ENCODE measurements at places on chromosomes 7 and 10. TPM values are rescaled to one million over a fixed set of nuclear protein-coding genes. Genes with fewer than 3 reads are reported as not detected.

GRCh38 chr7:124366118-124366517 is 333.3 kb upstream of the TMEM229A start:
- no peak for DNase-seq

GRCh38 chr10:101709359-101710058 is 14.5 kb upstream of the FBXW4 start:
- DNase-seq, result no peak

GRCh38 chr10:110081911-110082310 is 74.1 kb downstream of the ADD3 start:
- no peak for DNase-seq

DNA sequence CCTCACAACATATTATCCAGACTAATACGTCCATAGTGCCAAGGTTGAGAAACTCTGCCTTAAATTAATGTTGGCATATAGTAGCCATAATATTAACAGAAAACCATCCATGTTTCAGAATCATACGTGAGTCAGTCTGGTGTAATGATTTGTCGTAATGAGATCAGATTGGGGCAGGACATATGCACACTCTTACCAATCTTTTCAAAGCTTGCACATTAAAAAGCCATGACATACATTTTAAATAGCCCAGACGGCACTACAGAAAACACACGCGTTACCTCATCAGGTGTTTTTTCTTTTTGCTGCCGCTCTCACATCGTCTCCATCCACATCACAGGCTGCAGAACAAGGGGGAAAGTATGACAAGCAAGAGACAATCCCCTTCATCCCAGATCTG is 211.6 kb downstream of the NEBL start:
- DNase-seq, result no peak

- no peak for DNase-seq
Measured at GRCh38 chr7:112272921-112273561, 66.5 kb downstream of the ZNF277 start.

GRCh38 chr10:91875156-91875555 is 34.1 kb downstream of the FGFBP3 start:
- no peak for DNase-seq

GRCh38 chr7:5677538-5678294 is 103.7 kb downstream of the RNF216 start:
- peak; percentile 88 for DNase-seq

- DNase-seq, result no peak
Measured at GRCh38 chr10:31368724-31369123, 49.7 kb downstream of the ZEB1 start.

The HOXA9 gene
- 71.2 TPM for total RNA-seq

- no peak for DNase-seq
Measured at GRCh38 chr7:94642838-94643653, 12.9 kb downstream of the SGCE start.

The LIPN gene
- not detected for total RNA-seq

GRCh38 chr7:47513741-47514241 is 68.1 kb downstream of the TNS3 start:
- no peak for DNase-seq

DNA sequence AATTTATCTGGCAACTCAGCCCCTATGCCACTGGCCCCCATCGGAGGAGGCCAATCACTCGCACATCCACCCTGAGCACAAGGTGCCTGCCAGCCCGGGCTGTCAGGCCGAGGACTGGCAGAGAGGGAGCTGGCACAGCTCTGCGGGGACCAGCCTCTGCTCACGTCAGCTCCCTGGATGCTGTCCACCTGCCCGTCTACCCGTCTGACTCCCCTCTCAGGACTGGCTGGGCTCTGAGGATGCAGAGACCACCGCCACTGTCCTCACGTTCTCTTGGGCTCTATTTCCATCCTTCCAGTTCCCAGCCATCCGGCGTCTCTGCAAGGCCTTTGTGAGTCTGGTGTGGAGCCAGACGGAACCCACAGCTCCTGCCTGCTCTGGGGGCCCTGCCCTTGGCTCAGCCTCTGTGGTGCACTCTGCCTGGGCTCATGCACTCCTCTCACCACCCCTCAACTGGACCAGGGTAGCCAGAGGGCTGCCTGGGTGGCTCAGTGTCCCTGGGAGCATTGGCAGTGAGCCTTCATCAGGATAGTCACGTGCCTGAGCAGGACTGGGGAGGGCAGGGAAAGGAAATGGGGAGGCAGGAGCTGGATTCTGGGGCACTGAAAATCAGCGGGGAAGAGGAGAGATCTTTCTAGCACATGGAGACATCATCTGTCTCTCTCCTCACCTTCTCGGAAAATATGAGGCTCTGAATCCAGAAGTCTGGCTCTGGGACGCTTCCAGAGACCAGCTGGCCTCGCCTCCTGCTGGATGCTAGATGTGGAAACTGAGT is 38.0 kb upstream of the PCBD1 start:
- peak; percentile 80 for DNase-seq

All from G401 (cell line).